ENCODE measurements at places on chromosomes 13 and 19.

GRCh38 chr13:22801402-22802003 is 379.3 kb upstream of the SGCG start:
- peak; percentile 46 for DNase-seq

DNA sequence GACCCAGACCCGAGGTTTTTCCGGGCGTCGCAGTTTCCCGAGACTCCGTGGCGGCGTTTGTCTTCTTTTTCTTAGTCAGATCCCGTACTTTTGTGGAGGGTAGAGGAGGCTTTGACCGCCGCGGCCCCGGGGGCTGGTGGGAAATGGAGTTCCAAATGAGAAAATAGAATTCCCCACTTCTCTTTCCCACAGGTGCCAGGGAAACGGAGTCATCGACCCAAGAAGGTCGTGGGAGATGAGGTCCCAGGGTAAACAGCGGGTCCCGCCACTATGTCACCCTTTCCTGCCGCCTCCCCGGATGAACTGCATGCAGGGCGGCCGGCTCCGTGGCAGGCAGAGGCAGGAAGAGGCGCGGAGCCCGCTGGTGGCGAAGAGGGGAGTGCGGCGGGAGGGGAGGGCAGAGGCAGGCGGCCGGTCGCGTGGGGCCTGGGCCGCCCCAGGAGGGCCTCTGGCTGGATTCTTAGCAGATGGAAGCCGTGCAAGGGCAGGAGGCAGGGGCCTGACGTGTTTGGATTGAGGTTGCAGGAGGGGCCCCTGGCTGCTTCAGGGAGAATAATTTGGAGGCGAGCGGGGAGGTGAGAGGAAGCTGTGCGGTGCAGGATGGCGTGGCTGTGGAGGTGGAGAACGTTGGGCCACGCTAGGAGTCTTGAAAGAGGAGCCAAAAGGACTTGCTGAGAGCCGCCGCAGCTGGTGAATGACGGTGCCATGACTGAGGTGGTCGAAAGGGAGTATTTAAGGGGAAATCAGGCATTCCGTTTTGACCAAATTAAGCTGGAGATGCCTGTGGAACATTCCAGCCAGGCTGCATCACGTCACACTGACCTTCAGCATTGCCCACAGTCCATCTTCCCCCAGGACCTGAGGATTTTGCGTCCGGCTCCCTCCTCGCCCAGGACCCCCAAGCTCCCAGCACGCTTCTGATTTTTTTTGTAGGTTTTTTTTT is 11.7 kb downstream of the CYTH2 start:
- peak; percentile 67 for DNase-seq

DNA sequence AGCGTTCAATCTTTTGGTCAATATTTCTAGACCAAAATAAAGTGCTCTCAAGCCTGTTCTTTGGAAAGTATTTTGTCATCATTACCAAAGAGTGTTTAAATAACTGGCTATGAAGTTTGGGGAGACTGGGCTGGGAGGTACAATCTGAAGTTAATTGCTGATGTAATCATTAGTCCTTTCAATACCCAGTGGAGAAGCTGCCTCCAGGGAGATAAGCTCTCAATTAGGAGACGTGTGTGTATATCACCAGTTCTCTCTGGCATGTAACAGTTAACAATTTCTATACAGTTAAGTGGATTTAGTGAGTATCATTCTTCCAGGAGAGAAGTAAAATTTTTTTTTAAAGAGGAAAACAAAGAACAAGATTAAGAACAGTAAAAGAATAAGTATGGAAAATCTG is 1.4 kb downstream of the COL4A1 start:
- DNase-seq = no peak

DNA sequence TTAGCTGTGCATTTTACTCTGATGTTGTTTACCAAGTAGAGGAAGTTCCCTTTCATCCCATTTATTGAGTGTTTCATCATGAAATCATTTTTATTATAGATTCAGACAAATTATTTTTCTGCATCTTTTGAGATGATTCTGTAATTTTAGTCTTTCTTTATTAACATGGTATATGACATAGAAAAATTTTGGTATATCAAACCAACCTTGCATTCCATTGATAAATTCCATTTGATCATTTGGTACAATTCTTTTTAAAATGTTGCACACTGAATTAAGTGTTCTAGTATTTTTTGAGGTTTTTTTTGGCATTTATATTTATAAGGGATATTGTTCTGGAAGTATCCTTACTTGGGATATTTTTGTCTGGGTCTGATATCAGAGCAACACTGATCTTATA is 308.4 kb downstream of the DLEU7 start:
- peak; percentile 30 for DNase-seq

DNA sequence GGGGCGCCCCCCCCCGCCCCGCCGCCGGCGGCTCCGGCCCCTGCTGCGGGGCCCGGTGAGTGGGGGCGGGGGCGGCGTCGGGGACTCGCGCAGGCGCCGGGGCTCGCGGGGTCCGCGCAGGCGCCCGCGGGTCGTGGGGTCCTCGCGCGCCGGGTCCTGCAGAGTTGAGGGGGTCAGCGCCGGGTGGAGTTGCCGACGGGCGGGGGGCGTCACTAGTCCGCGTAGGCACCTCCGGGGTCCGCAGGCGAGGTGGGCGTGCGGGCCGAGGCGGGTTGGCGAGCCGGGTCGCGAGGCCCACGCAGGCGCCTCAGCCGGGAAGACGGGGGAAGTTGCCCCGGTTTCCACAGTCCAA is 365 bp downstream of the PPP6R1 start:
- no peak for DNase-seq

DNA sequence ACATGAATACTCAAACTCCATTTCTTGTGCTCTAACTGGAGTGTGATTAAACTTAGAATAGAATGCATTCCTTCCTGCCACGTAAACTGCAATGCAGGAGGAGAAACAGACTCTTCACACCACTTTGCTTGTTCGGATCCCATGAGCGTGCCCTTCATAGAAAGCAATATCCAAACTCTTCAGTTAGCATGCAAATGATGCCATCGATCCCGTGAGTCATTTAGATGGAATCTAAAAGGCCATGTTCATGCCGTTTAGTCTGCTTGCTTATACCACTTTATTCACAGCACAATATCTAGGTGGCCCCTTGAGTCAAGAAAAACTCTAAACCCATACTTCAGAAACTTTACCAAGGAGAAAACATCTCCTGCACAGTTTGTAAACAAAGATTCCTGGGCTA is 225.8 kb downstream of the OXGR1 start:
- DNase-seq = no peak

GRCh38 chr13:27533155-27533643 is 82.8 kb upstream of the MTIF3 start:
- DNase-seq = peak; percentile 76

- DNase-seq = no peak
Observed at GRCh38 chr13:28171266-28171665, 32.9 kb downstream of the PAN3 start.

- DNase-seq = no peak
Observed at GRCh38 chr19:30215248-30215647, 156.9 kb upstream of the ZNF536 start.

- no peak for DNase-seq
Observed at GRCh38 chr13:77409412-77409811, 82.5 kb upstream of the MYCBP2 start.

DNA sequence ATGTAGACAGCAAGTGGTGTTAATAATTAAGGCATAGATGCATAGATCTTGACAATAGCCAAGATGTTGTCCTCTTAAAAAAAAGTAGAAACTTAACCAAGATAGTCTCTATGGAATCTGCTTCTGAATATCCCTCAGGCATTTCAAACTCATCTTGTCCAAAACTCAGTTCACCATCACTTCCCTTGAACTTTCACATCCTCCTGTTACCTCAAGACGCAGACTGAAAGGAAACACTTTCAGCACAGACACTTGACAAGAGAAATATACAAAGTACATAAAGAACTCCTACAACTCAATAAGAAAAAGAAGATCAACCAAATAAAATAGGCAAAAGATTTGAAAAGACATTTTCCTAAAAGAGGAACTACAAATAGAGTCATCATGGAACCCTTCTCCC is 451.1 kb downstream of the FOXO1 start:
- DNase-seq = peak; percentile 27

- DNase-seq = no peak
Observed at GRCh38 chr13:93248627-93249047, 22.0 kb downstream of the GPC6 start.

- peak; percentile 89 for DNase-seq
Observed at GRCh38 chr19:45615795-45616703, 14.0 kb upstream of the GPR4 start.

- DNase-seq = no peak
Observed at GRCh38 chr19:48342414-48342738, 17.0 kb downstream of the EMP3 start.

GRCh38 chr13:86082121-86082520 is 282.9 kb upstream of the SLITRK6 start:
- no peak for DNase-seq

DNA sequence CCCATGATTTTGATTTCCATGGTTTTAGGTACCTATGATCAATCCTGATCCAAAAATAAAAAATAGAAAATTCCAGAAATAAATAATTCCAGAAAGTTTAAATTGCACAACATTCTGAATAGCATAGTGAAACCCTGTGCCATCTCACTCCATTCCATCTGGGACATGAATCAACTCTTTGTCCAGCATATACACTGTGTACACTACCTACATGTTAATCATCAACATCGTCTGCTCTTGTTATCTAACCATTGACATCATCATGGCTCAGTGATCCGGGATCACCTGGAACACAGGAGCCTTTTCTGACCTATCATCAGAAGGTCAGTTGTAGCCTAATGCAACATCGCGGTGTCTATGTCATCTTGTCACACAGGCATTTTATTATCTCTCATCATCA is 75.6 kb downstream of the MYO16 start:
- DNase-seq = no peak

DNA sequence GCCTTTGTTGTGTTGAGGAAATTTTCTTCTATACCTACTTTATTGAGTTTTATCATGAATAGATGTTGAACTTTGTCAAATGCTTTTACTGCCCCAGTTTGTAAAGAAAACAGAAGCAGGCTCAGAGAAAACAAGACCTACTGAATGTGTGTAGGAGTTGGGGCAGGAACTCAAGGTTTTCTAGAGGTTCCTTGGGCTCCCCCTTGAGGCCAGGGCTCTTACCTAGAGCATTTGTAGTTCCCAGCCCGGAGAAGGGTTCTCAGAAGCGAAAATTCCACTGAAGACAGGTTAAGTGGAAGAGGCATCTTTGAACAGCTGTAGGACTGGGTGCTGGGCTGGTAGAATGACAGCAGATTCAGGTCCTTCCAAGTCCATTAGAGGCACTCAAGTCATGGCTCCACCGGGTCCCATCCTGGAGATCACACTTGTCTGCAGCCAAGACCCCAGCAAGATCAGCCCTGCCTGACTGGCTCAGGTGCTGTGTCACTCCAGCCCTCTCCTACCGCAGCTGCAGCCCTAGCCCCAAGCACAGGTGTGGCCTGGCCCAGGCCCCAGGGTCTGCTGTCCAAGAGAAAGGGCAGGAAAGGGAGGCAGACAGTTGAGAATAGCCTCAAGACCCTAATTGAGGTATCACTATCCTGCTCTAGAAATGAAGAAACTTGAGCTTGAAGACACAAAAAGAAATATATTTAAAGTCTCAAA is 425.5 kb downstream of the PCDH20 start:
- DNase-seq = peak; percentile 10

- DNase-seq = no peak
Observed at GRCh38 chr19:18211683-18212082, 7.8 kb upstream of the RAB3A start.

All from common myeloid progenitor, CD34-positive (primary cell).